ENCODE measurements at places on chromosomes 11 and 22.

DNA sequence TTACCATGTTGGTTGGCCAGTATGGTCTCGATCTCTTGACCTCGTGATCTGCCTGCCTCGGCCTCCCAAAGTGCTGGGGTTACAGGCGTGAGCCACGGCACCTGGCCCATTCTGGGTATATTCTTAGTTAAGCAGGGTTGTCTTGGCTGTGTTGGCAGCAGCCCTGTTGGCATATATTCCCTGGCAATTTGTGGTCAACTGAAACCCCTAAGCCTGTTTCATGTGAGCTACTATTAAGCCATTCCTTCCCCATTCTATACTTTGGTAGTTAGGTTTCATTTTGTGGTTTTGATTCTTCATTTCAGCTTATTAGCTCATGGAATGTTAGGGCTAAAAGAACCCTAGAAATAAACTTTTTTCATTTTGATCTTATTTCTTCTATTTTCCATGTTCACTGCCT, 22.2 kb upstream of the IL18BP start:
- no peak for DNase-seq

DNA sequence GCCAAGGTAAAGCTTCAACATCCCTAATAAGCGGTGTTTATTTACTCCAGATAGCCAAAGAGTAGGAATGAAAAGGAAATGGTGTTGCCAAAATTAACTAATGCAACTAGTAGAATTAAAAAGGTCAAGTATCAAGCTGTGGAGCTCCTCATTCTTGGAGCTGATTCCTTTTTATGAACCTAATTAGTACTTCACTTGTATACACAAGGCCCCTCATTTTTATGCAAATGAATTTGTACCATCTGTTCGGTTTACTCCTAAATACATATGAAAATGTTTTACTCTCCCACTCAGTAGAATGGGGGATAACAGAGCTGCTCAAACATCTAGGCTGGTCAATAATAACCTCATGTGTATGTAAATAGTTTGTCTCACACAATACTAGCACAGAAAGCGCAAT, 426.4 kb upstream of the LUZP2 start:
- no peak for DNase-seq

- DNase-seq = no peak
Measured at GRCh38 chr11:91984033-91984584, 240.5 kb upstream of the FAT3 start.

- no peak for DNase-seq
Measured at GRCh38 chr22:50086526-50086925, 1.3 kb upstream of the MLC1 start.

DNA sequence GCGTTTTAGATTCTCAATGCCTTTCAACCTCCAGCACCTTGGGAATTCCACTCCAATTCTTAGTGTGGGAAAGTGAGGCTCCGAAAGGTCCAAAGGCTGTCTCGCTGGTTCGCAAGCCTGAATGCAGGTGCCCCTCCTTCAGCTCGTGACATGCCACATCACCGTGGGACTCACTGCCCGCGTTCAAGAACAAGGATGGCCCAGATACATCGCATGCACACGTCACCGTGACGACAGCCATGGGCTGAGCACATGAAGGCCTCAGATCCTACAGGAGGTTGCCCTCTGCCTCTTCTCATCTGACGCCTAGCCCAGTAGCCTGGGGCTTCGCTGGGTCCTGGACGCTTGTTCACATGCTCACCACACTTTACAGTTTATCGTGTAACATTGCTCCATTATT, 4.4 kb upstream of the LINC01488 start:
- DNase-seq = no peak

DNA sequence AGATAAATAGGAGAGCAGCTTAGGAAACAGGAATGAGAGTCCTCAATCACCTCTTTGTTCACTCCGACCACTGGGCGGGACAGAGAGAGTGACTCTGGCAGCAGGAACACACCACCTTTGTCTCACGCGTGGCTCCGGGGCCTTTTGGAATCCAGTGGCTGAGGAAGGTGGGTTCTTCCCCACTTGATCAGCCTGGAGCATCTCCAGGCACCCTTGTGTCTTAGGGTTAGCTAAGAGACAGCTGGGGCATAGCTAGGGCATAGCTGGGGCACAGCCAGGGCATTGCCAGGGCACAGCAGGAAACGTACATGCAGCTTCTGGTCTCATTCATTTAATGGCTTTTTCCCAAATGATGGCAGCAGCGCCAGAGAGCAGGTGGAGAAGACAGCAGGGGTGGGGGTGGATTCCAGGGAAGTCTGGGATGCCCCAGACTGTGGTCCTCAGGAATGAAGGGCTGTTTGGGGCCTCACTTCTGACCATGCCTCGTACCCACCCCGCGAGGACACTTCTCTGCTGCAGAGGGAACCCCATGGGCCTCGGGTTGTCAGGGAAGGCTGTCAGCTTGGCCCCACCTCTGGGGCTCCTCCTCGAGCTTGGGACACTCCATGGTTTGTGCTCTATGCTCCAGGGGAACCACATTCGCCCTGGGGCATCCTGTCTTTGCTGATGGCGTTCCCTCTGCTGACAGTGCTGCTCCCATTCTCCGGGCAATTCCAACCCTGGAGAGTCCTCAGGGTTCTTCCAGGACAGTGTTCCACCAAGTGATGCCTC, 30.4 kb upstream of the SHANK2 start:
- no peak for DNase-seq

- peak; percentile 1 for DNase-seq
Measured at GRCh38 chr11:29432719-29433325, 584.0 kb downstream of the KCNA4 start.

DNA sequence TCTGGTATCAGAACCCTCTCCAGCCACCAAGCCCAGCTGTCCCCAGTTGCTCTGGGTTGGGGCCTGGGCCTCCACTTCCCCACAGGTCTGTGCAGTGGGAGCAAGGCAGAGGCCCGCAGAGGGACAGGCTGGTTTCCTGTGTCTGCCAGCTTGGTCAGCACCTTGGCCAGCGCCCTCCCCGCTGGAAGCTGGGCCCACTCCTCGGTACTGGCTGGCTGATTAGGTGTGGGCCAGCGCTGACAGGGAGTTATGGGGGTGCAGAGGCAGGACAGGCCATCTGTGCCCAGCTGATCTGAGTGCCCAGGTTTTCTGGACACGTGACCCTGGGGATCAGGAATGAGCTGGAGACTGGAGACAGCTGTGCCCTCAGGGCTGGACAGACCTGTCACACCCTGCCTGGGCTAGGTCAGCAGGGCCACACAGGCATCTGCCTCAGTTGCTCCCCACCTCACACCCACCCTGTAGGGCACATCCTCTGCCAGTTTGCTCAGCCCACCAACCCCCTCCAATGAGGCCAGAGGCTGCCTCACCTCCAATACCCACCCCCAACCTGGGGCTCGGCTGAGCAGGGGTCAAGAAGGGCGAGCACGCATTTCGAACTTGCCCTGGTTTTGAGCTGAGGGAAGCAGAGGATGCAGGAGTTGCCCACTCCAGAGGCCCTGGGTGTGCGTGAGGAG, 175.3 kb downstream of the IGLL1 start:
- no peak for DNase-seq

DNA sequence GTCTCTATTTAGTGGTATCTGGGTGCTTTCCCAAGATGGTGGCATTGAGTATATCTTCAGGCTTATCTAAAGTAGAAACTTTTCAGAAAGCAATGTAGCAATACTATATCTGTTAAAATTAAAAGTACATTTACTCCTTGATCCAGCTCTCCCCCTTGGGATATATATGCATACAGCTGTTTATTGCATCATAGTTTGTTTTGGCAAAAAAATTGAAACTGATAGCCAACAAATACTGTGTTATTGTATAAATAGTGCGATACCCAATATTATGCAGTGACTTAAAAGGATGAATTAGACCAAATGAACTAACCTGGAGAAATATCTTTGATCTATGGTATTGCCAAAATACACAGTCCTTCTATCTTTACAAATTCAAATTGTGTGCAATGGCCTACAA, 8.4 kb upstream of the OR10A3 start:
- no peak for DNase-seq

GRCh38 chr11:92330114-92330513, 105.5 kb downstream of the FAT3 start:
- DNase-seq = no peak

DNA sequence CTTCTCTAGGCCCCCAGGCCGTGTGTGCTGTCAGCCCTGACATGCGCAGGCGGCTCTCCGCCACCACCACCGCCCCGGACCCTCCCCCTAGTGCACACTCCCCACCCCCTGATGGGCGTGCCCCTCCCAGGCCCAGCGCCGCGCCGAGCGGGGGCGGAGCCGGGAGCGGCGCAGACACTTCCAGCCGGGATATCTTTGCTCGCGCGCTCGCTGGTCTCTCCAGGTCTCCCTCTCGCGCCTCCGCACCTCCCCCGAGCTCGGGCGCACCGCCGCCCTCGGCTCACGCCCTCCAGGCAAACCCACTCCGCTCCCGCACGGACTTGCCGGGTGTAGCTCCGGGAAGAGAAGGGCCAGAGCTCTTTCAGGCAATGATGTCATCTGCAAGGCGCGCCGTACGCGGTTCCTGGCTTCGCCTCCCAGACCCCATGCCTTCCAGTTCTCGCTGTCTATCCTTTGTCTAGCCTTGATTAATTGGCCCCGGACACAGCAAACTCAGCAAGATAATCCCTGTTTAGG, at the start of gene SCN3B:
Gene SCN3B (minus strand): TSS at position 59 of the 516 bp plus-strand sequence. CDS start 823 bp downstream, outside the sequence.
- peak; percentile 10 for DNase-seq

- DNase-seq = peak; percentile 14
Measured at GRCh38 chr11:93570759-93571413, 27.7 kb upstream of the SMCO4 start.

DNA sequence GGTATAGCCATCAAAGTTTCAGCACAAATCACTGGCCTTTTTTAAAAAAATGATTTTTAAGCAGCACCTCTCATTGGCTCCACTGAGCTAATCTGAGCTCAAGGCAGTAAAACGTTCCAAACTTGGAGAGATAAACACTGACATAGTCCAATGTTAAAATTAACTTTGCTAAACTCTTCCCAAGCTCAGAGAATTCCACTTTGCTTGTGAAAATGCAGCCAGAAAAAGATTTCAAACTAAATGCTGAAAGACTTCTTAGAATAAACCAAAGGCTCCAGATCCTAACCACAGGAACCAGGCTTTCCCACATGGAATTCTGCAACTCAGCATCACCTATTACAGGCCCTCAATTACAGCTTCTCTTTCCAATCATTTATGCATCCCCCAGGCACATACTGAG, 84.7 kb upstream of the GDPD4 start:
- DNase-seq = no peak

GRCh38 chr11:94241896-94242295, 62.5 kb upstream of the IZUMO1R start:
- DNase-seq = no peak

DNA sequence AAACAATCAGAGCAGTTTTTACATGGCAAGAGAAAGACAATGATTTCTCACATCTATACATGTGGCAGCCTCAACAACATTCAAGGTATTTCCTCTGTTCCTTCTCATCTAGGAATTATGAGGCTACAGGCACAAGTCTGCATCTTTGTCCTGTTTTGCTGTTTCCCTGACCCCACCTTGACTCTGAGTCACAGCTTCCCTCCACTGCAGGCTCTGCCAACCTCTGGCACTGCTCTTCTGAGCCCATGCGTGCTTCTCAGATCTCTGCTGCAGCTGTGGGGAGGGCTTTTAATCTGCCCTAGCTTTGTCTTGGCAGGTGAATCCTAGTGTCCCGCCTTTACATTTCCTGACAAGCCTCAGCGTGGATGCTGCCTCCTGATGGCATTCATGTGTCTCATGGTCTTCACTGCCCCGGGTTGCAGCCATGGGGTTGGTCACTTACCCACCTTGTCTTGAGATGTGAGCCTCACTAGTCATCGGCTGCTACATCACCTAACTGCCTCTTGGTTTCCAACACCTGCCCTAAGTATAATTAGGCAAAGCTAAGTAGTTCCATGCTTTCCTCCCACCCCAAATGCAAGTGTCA, 578.5 kb downstream of the TBC1D22A start:
- no peak for DNase-seq

DNA sequence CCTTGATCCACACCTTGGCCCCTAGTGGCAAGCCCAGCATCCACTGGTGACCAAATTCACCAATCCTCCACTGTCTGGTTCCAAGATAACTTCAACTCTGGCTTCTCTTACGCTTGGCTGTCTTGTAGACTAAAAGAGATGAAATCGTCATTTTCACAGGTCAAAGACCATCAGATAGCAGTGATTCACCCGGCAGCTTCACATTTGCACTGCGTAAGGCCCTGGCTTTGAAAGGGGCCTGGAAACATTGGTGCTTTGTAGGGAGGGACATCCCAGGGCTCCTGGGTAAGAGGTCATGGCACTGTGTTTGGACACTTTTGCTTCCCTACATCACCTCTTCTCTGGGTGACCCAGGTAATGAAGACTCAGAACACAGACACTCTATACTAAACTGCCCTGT, 30.1 kb upstream of the FADD start:
- DNase-seq = no peak

DNA sequence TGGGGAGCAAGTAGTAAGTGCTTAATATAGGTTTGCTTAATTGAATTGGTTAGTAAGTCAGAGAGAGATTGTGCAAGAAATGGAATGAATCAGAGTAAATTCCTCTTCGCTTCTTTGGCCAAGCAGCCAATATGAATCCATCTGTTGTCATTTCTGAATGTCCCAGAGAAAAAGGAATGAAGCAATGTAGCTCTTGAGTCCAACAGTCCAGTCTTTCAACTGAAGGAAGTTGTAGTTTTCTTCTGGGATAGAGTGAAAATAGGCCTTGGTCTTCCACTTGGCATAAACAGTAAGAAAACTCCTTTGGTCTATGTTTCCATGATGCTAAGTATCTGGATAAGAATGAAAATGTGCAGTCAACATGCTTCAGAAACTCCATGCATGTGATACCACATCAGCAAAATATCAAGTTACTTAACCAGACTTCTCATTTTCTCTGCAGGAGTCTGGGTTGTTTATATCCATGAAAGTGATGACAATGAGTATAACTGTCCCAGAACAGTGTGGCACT, 1.8 kb upstream of the FIBIN start:
- DNase-seq = no peak

DNA sequence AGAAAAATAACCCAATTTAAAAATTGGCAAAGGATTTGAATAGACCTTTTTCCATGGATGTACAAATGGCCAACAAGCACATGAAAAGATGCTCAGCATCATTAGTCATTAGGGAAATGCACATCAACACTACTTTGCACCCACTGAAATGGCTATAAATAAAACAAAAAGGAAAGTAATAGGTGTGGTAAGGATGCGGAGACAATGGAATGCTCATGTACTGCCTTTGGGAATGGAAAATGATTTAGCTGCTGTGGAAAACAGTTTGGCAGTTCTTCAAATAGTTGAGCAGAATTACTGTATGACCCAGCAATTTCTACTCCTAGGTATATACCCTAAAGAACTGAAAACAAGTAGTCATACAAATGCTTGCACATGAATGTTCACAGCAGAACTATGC, 37.4 kb downstream of the LARGE2 start:
- DNase-seq = no peak

DNA sequence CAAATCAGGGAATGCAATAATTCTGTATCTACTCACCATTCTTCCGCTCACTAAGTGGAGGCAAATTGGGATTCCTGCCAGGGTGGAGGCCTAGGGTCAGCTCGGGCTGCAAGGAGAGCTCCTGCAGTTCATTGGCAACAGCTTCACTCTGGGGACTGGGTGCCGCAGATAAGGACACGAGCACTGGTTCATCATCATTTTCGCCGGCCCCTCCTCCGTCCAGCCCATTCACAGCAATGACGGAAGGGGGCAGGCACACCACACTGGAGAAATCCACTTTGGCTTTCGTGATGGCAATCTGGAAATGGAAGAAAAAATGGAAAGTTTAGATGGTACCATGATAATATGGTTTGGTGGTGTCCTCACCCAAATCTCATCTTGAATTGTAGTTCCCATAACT, 84.4 kb downstream of the MRTFA start:
- no peak for DNase-seq

GRCh38 chr11:1152316-1153104, 5.2 kb upstream of the MUC5AC start:
- no peak for DNase-seq

- no peak for DNase-seq
Measured at GRCh38 chr11:33920838-33921613, 29.1 kb upstream of the LMO2 start.
